Foreskin keratinocyte (primary cell): ENCODE measurements at places on chromosomes 6 and 20. TPM values are rescaled to one million over a fixed set of nuclear protein-coding genes. Genes with fewer than 3 reads are reported as not detected.

DNA sequence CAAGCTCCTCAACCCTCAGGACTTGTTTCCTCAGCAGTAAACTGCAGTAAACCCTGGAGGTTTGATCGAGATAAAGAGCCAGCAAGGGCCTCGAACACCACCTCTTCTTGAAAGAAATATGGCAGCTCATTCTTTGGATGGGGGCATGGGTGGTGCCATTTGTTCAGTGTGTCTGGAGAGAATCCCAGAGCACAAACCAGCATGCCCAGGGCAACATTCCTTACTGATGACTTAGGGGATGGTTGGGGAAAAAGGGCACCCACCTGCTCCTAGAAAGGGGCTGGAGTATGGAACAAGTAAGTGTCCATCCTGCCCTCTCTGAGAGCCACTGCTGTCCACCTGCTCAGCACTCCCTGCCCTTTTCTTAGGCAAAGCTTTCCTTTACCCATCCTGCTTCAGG lies 31.3 kb upstream of the ZFAND3 start:
- DNase-seq, result peak; percentile 64

- peak; percentile 59 for DNase-seq
Observed at GRCh38 chr6:47126647-47127391, 84.7 kb upstream of the ADGRF1 start.

DNA sequence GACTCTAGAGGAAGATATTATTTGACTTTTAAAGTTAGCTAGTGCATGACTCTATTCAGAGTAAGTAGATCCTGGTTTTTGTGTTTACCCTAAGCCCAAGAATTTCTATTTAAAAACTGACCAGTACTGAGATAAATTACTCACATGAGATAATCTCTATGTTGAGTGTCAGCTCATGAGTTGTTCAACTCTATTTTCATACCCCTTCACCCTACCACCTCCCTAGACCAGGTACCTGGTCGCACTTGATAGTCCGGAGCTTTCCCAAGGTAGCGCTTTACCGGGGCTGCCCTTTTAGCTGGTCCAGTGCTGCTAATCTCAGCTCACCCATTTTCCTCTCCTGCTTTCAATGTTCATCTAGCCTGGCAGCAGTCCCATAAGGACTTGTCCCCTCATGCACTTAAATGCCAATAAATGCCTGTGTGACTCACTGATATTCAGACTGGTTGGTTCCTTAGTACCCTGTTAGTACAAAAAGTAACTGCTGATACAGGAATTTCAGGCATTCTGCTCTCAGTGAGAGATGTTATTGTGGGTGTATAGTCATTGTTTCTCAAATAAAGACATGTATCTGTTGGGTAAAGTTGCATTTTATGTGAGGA lies 503.9 kb downstream of the ADGRB3 start:
- peak; percentile 36 for DNase-seq

- peak; percentile 33 for DNase-seq
Observed at GRCh38 chr6:64294034-64294433, 658.4 kb downstream of the PHF3 start.

GRCh38 chr6:112560651-112561050 lies 213.5 kb downstream of the RFPL4B start:
- DNase-seq, result no peak

- no peak for DNase-seq
Observed at GRCh38 chr6:6885521-6886170, 222.1 kb upstream of the RREB1 start.

GRCh38 chr6:84508334-84508733 lies 256.1 kb downstream of the TBX18 start:
- no peak for DNase-seq

GRCh38 chr6:107064579-107065065 lies 36.6 kb downstream of the MTRES1 start:
- DNase-seq, result no peak

DNA sequence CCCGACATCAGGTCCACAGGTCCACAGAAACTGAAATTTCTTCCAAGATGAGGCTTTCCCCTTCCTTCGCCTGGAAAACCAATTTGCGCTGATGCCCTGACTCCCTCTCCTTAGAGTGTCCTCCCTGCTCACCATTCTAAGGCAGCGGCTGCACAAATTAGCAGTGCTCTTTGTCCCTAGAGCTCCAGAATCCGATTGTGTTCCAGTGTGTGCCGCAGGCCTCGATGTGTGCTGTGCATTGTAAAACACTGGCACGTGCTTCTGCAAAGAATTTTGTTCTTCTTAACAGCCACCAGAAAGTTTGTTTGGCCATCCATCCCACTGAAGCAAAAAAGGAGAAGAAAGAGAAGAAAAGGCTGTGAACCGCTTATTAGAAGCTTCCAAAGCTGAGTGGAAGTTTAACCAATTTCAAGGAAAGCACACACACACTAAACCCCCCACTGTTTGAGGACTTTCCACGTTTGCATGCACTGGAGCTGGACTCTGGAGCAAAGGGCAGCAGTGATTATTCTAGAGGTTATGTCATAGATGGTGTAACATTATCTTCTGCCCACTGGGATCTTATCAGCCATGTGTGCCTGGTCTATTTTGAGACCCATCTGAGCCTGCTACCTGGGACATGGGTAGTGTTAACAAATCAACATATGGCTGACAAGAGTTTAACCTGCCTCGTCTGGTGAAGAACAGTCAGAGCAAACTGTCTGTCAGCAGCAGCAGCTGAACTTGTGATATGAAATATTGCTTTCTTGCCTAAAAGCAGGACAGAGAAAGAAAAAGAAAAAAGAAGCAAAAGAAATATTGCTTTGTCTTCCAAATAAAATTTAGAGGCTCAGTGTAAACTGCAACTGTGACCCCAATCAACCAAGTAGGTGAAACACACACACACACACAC lies 64.9 kb upstream of the RREB1 start:
- no peak for DNase-seq

DNA sequence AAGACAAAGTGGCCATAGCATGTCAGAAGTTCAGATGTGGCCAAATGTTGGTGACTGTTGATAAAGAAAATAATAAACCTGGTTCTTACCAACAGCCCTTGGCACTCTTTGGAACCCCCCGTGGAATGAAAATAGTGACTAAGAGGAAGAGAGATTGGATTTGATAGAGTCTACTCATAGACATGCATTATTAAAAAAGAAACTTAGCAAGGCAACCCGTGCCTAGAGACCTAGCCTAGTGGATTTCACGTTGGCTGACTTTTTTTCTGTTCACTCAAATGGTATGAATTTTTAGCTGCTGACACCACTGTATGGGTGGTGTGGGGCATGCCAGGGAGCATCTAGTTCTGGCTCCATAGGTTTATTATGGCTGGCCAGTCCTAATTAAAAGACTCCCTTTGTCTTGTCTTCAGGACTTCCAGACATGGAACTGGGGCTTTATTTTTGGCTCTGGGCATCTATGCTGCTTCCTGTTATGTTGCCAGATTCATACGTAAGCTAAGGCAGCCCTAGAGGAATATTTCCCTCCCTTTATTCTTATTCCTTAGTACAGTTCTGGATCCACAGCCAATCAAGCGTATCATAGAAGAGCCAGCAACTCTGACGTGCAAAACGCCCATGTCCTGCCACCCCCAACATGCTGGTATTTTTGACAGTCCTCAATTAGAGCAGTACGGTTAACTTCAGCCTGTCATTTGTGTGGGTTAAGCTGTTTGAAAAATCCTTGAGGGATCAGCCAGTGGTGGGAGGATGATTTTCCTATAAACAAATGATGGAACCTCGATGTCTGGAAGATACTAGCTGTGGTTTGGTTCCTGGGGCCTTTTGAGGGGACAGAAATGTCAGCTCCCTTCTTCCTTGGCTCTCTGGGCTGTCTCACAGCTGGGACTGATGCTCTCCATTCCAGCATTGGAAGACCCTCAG lies 127.5 kb downstream of the ISM1 start:
- DNase-seq, result no peak

DNA sequence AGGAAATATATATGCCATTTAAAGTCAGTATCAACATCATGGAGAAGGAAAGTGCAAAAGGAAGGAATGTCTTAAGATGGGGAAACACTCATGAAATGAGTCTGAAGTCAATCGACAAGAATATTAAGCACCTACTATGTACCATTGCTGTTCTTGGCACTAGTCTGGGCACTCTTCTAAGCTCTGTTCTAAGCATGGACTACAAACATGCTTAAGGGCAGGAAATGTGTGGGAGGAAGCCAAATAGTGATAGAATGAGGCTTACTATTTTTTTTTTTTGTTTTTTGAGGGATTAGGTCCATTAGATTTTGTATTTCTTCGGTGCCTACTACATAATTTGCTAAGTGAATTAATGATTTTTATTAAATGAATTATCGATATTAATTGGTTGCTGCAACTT lies 83.8 kb upstream of the SUPT3H start:
- no peak for DNase-seq

DNA sequence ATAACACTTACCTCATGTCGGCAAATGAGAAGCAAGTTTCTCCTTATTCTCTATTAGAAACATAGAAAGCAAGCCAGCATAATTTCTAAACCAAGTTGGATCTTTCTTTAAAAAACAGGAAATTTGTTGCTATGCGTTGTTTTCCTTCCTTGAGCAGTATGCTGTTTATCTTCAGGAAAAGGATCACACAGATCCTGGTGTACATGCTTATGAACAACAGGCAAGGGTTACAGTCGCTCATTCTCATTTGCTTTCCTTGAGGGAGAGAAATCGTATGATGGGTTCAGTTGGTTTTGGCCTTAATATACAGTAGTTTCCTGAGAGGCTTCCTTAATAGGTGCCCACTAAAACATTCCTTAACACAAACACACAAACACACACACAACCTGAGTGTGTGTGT lies 118.8 kb downstream of the FYN start:
- DNase-seq, result no peak

- DNase-seq, result no peak
Observed at GRCh38 chr20:57536120-57536708, 11.3 kb upstream of the CTCFL start.

The NNAT gene
- total RNA-seq, result 0.54 and 0.88 TPM in 2 replicates

The RHAG gene
- not detected in 2 replicates for total RNA-seq

The BPIFB1 gene
- not detected in 2 replicates for total RNA-seq

The PPP1R3G gene
- total RNA-seq, result 0.07 and 0.10 TPM in 2 replicates

The OR12D3 gene
- total RNA-seq, result not detected in 2 replicates

The ARMC2 gene
- total RNA-seq, result 2.4 and 3.0 TPM in 2 replicates

The NPBWR2 gene
- not detected in 2 replicates for total RNA-seq

The NHLRC1 gene
- 1.7 and 2.1 TPM in 2 replicates for total RNA-seq
